ENCODE measurements at places on chromosomes 7 and 10.
A peak's percentile ranks its signal among the peaks of the same experiment; 100 is the strongest.

GRCh38 chr10:42942279-42942950, 134.5 kb upstream of the RET start:
- DNase-seq = no peak

DNA sequence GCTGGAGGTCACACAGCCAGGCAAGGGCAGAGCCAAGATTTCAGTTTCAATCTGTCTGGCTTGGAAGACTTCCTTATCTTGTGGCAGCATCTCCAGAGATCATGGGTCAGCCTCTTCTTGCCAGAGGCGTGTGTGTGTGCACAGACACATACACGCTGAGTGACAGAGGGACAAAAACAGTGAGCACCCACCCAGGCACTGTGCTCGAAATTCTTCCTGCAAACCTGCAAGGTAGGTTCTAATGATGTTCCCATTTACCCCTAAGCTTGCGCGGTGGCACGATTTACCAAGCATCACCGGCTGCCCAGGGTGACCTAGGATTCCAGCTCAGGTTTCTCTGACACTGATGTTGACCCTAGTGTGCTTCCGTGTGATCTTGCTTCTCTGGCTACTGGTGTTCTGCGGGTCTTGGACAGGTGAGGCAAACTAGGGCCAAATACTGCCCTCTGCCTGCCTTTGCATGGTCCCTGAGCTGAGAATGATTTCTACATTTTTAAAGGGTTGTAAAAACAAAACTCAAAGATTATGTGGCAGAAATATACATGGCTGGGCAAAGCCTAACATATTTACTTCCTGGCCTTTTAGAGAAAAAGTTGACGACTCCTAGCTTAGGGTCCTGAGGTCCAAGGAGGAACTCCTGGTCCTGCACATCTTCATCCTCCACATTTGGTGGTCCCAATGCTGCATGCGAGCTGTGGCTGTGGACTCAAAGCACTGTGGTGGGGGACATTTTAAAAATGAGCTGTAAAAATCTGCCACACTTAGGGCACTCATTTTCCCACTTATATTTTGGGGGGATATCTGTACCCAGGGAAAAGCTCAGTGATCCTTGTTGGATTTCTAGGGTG, 268.5 kb downstream of the RPS24 start:
- peak; percentile 42 for DNase-seq

DNA sequence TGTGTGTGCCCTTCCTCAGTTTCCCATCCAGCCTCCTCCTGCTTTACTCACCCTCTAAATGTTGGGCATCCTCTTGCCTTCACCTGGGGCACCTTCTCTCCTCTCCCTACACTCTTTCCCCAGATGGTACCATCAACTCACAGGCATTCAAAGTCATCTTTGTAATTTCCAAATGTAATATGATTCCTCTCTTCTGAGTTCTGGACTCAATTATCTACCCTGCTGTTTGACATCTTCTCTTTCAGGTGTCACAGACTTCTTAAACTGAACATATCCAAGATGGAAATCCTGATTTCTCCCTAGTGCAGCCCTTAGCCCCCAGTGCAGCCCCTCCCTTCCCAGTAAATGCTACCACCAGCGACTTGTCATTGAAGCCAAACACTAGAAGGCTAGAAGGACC, 422.8 kb downstream of the KCNMA1 start:
- DNase-seq = no peak

DNA sequence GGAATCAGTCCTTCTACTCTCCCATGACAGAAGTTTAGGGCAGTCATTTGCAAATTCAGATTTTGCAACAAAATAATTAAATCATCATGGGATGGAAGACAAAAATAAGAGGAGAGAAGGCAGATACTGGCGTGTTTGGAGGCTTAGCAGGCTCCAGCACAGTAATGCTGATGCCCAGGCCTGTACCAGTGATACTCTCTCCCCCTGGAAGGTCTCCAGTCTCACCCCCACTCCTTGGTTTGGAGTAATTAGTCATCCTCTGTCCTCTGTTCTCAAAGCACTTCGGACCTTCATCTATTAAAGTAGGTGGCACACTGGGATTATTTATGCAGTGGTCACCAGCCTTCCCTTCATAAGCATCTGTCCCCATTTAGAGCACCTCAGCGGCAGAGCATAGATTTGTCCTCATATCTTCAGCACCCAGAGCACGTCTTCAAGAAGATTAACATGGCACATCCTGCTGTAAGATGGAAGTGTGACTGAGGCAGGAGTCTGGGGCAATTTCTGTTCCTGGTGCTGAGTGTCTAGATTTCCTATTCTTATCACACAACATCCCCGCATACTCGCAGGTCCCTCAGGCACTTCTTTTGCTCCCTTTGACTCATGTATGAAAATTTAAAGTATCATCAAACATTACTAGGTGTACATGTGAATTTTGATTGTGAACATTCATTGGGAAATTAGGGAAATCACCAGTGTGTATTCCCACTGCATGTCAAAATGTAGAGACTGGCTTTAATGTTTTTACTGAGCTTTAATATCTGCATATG, 31.3 kb upstream of the TRIL start:
- no peak for DNase-seq

DNA sequence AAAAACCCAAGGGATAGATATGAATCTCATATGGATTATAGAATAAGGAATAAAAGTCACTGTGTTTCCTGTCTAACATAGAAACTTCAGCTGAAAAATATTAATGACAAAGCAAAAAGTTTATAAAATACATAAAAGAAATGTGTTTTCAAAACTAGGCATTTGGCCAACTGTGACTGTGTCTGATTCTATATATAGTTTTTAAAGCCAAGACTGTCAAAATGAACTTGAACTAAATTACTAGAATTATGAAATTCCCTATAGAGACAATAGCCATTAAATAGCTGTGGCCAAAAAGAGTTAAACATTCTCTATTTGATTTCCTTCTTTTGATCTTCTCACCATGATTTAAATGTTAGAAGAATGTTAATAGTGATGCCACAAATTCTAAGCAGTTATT, 311.2 kb upstream of the SEMA3D start:
- no peak for DNase-seq

GRCh38 chr7:288671-289101, 1.3 kb upstream of the FOXL3 start:
- peak; percentile 93 for DNase-seq

DNA sequence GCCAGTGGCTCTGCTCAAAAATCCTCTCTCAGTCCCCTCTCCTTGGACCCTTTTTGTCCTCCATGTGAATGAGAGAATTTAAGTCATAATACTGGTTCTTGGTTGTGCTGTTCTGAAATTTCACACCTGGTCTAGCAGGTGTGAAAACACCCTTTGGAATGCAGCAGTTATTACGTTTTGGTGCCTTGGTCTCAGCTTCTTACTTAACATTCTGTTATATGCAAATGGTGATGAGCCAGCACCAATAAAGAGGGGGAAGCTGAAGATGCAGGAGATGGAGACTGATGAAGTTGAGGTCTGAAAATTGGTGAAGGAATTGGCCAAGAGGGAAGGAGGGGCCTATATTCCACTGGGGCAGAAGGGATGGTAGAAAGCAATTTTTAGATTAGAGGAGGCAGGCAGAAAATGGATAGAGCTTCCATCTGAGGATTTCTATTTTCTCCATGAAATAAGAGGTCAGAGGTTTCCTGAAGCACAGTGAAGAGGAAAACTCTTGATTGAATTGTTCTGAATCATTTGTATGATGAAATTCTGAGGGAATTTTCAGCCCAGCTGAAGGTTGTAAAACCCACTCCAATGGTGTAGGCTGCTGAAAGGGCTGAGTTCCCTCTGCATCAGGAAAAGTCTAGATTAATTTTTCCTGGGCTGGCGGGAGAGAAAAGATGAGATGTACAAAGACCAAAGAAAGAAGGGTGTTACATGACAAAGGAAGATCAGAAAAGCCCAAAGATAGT, 94.0 kb upstream of the FAM180A start:
- no peak for DNase-seq

DNA sequence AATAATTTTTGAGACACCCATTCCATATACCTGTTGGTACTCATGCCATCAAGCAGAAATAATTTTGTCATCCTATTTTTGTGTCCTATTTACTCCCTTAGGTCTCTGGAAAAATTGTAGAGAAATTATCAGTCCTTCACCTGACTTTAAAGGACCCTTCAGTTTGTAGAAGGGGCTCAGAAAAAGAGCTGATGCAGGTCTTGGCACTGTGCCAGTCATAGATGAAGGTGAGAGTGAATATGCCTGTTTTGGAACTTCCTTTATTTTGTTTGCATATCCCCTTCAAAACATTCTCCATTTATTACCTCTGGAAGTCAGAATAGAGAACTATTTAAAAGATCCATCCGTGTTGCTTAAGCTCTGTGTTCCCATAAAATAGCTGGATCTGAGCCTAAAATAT, 321.0 kb upstream of the TPK1 start:
- no peak for DNase-seq

GRCh38 chr7:36343548-36343947, 46.1 kb upstream of the ANLN start:
- no peak for DNase-seq

- DNase-seq = no peak
Observed at GRCh38 chr7:200704-201103, 8.3 kb downstream of the FAM20C start.

GRCh38 chr7:151069841-151070573, 10.6 kb downstream of the FASTK start:
- no peak for DNase-seq

DNA sequence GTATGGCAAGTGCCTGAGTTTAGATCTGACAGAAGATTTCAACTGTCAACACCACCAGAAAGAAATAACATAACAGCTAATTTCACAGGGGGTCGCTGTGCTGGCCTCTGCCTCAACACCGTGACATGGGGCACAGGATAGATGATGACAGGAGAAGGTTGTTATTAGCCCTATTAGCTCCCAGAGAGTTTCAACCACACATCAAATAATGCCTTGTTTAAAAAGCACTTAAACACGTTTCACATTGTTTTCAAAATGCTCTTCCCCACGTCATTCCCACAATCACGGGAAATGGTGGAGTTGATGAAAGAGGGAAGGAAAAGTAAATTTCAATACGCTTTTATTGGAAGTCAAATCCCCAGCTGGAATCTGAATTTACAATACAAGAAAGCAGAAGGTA, 184.7 kb downstream of the MAGI2 start:
- no peak for DNase-seq

GRCh38 chr7:77209479-77210139, 10.0 kb upstream of the FGL2 start:
- DNase-seq = no peak

DNA sequence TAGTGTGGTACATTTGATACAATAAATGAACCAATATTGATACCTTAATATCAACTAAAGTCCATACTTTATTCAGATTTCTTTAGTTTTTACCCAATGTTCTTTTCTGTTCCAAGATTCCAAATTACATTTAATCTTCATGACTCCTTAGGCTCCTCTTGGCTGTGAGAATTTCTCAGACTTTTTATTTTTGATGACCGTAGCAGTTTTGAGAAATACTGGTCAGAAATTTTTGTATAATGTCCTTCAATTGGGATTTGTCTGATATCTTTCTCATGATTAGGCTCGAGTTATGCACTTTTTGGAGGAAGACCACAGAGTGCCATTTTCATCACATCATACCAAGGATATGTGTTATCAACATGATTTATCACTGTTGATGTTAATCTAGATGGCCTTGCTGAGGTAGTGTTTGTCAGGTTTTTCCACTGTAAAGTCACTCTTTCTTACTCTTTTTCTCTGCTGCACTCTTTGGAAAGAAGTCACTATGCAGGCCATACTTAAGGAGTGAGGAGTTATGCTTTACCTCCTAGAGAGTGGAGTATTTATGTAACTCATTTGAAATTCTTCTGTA, 12.9 kb upstream of the ENTPD1 start:
- no peak for DNase-seq

DNA sequence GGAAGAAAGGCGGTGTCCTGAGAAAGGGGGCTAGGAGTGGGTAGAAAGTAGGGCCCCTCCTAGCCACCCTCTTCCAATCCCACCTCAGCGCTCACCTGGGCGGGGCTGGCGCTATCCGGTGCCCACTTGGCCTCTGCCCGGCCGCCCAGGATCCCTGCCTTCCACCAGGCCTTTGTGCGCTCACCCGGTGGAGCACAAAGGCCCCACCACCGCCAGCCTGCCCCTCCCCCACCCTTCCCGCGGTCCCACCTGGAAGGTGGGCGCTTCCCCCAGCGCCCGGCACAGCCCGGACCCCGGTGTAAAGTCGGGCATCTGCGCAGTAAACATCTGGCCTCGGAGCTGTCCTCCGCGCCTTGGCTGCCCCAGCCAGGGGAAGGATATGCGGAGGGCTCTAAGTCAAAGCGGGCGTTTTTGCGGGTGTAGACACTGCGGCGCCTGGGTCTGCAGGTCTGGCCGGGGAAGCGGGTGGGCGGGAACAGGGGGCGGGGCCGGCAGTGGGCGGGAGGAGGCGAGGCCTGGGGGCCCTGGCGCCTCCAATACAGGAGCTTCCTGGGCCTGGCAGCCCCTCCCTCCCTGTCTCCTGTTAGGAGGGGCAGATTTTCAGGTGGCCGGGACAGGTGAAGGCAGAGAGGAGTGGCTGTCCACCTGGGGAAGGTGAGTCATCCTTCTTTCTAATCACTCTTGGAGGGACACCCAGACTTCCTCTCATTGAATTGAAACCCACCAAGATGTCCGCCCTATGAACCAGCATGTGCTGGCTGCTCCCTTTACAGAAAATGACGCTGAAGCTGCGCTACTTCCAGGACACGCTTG, 49.3 kb downstream of the PNLIPRP2 start:
- no peak for DNase-seq

- peak; percentile 79 for DNase-seq
Observed at GRCh38 chr10:88991161-88991898, 732 bp downstream of the FAS start.

DNA sequence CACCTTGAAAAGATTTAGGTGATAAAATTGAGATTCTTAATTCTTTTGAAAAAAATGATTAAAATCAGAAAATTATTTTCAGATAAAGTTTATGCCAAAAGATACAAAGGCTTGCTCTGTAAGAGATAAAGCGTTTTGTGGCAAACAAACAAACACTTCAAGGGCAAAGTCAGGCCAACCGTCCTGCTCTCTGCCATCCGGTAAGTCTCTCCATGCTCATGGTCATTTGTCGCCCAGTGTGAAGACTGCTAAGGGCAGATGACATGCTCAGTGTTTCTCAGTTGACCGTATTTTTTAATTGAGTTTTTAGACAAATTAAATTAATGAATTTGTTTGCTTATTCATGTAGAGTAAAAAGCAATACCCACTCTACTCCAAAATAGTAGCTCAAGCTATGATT, 60.0 kb downstream of the PTPRE start:
- no peak for DNase-seq

GRCh38 chr10:8045726-8046494, 8.6 kb upstream of the GATA3 start:
- no peak for DNase-seq

GRCh38 chr7:158271646-158272045, 316.0 kb downstream of the PTPRN2 start:
- DNase-seq = no peak

GRCh38 chr10:4546500-4546899, 279.5 kb upstream of the AKR1E2 start:
- no peak for DNase-seq

Measured in chondrocyte (in vitro differentiated cells).